ENCODE measurements at places on chromosomes 1 and 21.

DNA sequence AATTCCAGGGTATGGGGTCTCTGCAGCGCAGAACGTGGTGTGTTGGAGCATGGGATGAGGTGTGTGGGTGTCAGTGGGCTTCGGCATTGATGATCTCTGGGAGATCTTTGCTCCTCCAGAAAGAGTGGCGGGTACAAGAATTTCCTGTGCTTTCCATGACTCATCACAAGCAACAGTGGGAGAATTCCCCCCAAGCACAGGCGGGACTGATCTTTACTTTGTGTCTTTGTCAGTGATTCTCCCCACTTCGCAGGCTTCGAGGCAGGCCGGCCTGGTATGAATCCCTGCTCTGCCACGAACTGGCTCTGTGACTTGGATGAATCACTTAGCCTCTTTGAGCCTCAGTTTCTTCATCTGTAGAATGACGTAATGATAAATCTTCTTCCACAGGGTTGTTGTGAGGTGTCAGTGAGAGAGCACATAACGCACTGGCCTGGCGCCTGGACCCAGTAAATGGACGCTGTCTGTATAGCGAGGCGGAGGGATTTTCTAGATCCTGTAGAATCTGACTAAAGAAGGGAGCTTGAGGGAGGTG is 2.0 kb downstream of the OPRD1 start:
- DNase-seq: no peak

GRCh38 chr1:34656731-34657130 is 98.1 kb upstream of the GJB5 start:
- no peak for DNase-seq

- DNase-seq: no peak
These were observed 3.3 kb upstream of the DSTYK start for GRCh38 chr1:205214756-205215155.

DNA sequence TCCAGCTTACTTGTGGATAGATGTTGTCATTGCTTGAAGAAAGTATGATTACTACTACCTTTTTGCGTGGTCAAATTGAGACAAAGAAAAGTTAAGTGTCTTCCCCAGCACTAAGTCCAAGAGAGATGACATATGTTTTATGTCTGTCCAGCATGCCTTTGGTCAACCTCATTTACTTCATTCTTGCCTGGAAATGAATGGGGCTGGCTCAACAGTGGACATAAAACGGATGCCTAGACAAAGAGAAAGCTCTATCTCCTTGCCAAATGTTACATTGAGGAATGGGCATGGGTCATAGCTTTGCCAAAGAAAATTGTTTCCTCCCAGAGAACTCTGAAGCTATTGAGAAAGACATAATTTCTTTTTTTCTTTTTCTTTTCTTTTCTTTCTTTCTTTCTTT is 82.4 kb upstream of the PLPPR4 start:
- DNase-seq: no peak

- DNase-seq: no peak
These were observed 27.8 kb upstream of the ZNF281 start for GRCh38 chr1:200437556-200438203.

DNA sequence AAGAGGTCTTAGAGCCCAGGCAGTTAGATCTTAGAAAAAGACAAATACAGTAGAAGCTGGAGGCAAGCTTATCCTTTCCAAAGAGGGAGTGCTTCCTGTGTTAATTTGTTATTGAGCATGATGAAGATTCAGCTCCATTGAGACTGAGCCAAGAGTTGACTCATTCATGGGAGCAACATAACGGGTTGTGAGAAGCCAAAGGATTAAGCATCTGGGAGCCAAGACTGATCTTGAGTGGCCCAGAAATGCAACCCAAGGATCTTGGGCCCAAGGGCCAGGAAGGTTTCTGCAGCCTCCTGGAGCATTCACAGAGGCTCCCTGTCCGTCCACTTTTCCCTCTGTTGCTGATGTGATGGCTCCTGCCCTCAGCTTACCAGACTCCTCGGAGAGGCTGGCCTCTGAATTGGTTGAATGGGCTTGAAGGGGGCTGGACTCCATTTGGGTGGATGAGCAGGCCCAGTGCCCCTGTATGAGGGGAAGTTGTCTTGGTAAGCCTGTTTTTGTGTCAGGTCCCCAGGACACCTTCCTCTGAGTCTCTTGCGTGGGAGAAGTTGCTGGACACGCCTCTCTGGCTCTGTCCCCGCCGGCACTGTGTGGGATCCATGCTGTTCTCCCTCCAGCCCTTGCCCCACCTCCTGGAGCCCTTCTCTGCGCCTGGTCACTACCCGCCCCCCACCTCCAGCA is 42.4 kb downstream of the PDE9A start:
- DNase-seq: no peak

GRCh38 chr1:145757420-145757819 is 38.1 kb downstream of the CD160 start:
- no peak for DNase-seq

- no peak for DNase-seq
These were observed 159.8 kb upstream of the USP24 start for GRCh38 chr1:55374801-55375616.

- no peak for DNase-seq
These were observed 77.5 kb upstream of the CAPZB start for GRCh38 chr1:19562847-19563246.

- DNase-seq: no peak
These were observed 27.5 kb downstream of the SLC6A17 start for GRCh38 chr1:110177775-110178174.

DNA sequence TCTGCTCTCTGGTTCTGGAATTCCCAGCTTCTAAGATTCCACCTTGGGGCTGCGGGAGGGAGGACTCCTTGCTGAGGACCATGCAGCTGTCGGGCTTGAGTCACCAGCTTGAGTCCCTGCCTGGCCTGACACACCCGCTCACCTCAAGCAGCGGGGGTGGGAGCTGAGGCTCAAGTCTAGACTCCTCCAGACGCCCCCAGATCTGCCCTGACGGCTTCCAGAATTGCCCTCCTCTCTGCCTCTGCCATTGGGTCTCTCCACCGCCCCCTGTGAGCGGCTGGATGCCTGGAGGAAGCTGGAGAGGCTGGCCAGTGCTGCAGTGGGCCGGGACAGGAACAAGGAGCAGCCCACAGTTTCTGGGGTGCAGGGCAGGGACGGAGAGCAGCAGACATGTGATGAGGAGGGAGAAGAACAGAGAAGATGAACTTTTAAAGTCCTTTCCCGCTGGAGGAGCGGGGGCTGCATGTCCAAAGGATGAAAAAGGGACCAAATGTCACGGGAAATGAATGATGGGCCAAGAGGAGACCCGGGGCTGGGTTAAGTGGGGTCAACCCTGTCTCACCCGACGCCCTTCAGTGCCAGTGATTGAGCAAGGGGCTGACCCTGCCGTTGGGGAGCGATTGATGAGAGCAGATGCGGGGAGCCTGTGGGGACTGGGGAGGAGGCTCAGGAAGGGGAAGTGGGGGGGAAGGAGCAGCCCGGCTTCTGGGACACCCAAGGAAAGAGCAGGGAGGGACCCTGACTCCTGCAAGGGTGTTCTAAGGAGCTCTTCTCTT is 13.5 kb downstream of the CRABP2 start:
- peak; percentile 45 for DNase-seq

GRCh38 chr1:12075195-12076114 is 12.4 kb downstream of the TNFRSF8 start:
- DNase-seq: no peak

DNA sequence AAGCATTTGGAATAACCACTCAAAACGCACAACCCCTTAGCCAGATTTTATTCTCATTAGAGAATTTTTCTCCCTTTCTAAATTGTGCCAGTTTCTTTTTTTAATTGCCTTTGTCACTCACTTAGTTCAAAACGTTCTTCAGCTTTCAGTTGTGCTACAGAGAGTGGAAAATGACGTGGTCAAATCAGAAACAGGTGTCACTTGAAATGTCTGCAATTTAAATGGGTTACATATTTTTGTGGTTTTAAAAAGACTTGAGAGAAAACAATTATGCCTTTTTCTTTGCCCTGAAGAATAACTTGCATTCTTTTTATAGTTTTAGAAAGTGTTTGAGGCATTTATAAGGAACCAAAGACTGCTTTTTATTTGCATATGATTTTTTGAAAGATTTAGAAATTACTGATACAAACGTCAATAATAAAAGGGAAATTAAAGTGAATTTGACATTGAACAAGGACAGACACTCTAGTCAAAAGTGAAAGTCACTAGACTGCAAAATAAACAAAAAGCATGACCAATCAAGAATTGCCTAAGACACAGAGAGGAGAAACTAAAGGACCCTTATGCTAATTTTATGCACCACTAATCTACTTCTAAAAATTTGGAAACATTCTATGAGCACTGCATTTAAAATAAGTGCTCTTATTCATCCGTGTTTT is 191.0 kb downstream of the TPR start:
- no peak for DNase-seq

- DNase-seq: no peak
These were observed 779.0 kb upstream of the ADGRL4 start for GRCh38 chr1:79785561-79785960.

GRCh38 chr1:201409440-201409839 is 10.3 kb upstream of the LAD1 start:
- DNase-seq: no peak

GRCh38 chr1:231334079-231334666 is 3.5 kb downstream of the EXOC8 start:
- DNase-seq: no peak

- DNase-seq: no peak
These were observed 12.7 kb upstream of the CDK18 start for GRCh38 chr1:205491794-205492193.

DNA sequence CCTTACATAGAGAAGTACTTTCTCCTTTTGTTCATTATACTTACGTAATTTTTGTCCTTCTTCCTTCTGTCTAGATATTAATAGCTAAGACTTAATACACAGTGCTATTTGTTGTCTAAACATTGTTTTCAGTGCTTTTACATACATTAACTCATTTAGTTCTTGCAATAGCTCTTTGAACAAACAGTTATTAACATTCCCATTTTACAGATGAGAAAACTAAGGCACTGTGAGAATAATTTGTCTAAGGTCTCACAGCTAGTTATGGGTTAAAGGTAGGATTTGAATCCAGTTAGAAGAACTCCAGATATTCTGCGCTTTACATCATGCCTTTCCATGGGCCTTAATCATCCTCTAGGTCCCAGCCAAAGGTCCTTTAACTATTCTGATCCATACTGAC is 19.6 kb downstream of the CCDC17 start:
- no peak for DNase-seq

- no peak for DNase-seq
These were observed 462.3 kb downstream of the PTPRC start for GRCh38 chr1:199101139-199101538.

DNA sequence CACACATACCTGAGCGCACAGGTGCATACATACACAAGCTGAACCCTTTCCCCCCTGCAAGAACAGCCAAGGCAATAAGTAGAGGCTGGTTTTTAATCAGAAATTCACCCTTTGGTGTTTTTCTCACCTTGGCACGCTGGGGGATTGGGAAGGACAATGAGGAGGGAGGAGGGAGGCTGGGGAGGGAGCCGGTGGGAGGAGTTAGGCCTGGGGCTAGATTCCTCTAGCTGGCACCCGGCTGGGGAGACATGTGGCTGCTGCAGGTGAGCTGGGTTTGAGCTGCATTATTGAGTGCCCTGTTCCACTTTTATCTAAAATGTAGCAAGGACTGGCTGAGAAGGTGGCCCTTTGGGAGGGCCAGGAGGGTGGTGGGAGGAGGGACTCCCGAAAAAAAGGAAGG is 97.8 kb upstream of the CSF3R start:
- no peak for DNase-seq

- no peak for DNase-seq
These were observed 47.7 kb downstream of the COQ8A start for GRCh38 chr1:226987623-226988333.

DNA sequence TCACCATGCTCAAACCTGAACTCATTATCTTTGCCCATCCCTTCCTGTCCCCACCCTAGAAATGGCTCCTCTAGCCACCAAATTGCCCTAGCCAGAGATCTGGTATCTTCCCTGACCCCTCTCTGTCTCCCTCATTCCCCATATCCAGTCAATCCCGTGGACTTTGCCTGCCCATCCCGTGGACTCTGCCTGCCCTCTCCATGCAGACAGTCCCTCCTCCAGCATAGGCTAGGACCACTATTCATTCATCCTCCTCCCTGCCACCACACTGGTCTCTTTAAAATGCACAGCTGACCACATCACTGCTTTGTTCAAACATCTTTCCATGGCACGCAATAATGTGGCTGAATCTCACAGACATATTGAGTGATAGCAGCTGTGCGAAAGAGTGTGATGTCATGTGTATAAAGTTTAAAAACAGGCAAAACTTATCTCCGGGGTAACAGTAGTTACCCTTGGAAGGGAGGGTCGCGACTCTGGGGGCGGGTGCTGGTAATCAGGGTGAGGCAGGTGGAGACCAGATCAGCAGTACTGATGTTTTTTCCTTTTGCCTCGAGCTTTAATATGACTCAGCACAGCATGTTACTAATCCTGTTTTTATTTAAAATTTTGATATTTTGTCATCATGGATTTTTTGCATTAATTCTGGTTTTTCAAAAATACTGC is 4.8 kb upstream of the SLC2A1 start:
- no peak for DNase-seq

GRCh38 chr1:109910123-109910962 is at the start of gene CSF1:
Gene CSF1, plus strand, starts transcription at chr1:109910849. Its CDS starts 175 bp downstream, at chr1:109911024.
- peak; percentile 90 for DNase-seq

- DNase-seq: no peak
These were observed 312.2 kb downstream of the MATN1 start for GRCh38 chr1:30411206-30411605.

DNA sequence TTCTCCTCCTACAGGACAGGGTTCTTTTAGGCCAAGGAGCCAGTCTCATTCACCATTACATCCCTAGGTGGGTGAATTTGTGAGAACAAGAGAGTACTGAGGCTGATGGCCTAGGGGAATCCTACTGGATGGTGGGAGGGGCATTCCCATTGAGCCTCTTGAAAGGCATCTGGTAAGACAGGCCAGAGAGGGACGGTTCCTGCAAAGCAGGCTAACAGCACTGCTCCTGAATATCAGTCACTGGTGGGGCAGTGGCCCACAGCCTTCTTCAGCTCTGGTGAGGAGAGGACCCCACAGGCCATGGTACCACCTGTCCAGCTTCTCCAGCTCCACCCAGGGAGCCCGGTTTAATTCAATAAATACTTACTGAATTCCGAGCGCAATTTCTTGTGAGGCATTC is 125.9 kb upstream of the EDN2 start:
- DNase-seq: no peak

GRCh38 chr1:15616373-15617172 is 685 bp upstream of the DDI2 start:
- peak; percentile 48 for DNase-seq

GRCh38 chr1:76075188-76075489 is 593 bp downstream of the ST6GALNAC3 start:
- DNase-seq: no peak

GRCh38 chr1:177495878-177496277 is 325.1 kb downstream of the BRINP2 start:
- DNase-seq: no peak

GRCh38 chr1:61579802-61580201 is 145.1 kb downstream of the TM2D1 start:
- no peak for DNase-seq

GRCh38 chr1:41005876-41006275 is 15.6 kb downstream of the SLFNL1 start:
- DNase-seq: no peak
